Fibroblast of mammary gland (primary cell): ENCODE measurements at places on chromosomes 5 and 9.
A peak's percentile ranks its signal among the peaks of the same experiment; 100 is the strongest.

GRCh38 chr9:121634329-121635261 lies 16.8 kb upstream of the DAB2IP start:
- peak; percentile 20 for DNase-seq

- no peak for DNase-seq
These were observed 14.1 kb upstream of the INIP start for GRCh38 chr9:112731971-112732370.

- peak; percentile 84 for DNase-seq
These were observed 29.0 kb downstream of the ABLIM3 start for GRCh38 chr5:149170299-149170698.

- DNase-seq = no peak
These were observed 40.5 kb upstream of the ANGPTL2 start for GRCh38 chr9:127162864-127163365.

- DNase-seq = no peak
These were observed 88.8 kb upstream of the PITX1 start for GRCh38 chr5:135122797-135123196.

GRCh38 chr5:76642390-76643040 lies 19.3 kb upstream of the F2RL2 start:
- DNase-seq = no peak

GRCh38 chr9:70553707-70554673 lies 139.5 kb upstream of the KLF9 start:
- DNase-seq = peak; percentile 37

DNA sequence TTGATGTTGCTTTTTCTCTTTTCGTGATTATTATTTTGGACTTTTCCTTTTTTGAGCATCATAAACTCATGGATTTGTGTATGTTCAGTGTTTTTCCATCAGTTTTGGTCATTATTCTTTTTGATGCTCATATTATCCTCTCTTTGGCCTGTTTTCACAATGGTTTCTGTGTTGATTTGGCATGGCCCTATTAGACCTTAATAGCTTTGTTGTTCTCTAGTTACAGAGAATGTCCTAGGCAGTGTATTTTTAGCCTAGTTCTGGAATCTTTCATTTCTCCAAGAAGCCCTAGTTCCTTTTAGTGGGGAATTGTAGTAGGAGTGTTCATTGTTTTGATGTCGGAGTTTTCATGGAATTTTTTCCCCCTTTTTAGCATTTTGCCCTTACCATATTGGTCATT lies 41.3 kb upstream of the ROPN1L start:
- DNase-seq = no peak

DNA sequence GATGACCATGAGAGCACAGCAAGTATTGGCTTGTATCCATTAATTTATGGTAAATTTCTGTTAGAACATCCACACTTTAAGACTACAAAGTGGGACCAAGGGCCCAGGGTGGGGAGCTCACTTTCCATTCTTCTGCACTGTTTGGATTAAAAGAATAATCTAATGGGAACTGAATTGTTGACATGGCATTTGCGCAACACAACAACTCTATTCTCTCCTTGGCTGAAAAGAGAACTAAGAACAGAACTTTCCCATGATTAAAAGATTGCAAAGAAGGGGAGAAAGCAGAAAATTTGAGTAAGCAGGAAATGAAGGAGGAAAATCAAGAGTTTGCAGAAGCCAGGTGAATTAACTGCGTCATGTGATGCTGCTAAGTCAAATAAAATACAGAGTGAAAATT lies 143.4 kb downstream of the HINT1 start:
- no peak for DNase-seq

DNA sequence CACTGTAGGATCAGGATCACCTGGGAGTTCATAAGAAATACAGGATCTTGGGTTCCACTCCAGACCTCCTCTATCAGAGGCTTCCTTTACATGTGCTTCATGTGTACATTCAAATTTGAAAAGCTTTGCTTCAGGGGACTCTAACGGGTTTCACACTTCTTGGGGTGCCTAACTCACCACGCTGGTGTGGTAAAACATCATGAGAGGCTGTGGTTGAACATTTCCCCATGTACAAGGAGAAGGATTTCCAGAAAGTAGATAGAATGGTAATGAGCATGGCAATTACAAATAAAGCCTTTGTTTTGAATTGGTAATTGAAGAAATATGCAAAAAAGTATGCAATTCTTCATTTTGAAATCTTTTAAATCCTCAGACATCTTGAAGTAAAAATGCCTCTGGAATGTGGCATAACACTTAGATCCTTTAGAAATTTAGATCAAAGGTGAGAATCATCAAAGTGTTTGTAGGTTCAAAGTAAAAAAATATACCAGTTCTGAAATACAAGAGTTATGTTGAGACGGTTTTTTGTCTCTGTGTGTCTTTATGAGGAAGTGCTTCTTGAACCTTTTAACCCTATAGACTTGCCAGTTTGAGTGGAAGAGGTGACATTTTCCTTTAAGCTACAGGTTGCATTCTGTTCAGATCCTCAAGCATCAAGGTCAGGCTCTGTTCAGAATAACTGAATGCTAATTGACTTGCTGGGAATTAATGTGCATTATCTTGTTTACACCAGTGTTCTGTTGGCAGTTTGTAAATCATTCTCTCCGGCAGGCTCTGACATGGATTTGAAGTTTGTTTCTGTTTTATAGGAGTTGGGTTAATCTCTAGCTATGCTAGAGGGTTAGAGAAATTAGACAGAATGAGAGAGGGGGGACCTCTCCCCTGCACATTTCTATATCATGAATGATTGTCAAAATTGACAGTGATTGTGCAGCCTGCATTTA lies 415.3 kb downstream of the MAN2A1 start:
- no peak for DNase-seq

GRCh38 chr5:164289526-164289925 lies 784.1 kb downstream of the MAT2B start:
- DNase-seq = no peak

DNA sequence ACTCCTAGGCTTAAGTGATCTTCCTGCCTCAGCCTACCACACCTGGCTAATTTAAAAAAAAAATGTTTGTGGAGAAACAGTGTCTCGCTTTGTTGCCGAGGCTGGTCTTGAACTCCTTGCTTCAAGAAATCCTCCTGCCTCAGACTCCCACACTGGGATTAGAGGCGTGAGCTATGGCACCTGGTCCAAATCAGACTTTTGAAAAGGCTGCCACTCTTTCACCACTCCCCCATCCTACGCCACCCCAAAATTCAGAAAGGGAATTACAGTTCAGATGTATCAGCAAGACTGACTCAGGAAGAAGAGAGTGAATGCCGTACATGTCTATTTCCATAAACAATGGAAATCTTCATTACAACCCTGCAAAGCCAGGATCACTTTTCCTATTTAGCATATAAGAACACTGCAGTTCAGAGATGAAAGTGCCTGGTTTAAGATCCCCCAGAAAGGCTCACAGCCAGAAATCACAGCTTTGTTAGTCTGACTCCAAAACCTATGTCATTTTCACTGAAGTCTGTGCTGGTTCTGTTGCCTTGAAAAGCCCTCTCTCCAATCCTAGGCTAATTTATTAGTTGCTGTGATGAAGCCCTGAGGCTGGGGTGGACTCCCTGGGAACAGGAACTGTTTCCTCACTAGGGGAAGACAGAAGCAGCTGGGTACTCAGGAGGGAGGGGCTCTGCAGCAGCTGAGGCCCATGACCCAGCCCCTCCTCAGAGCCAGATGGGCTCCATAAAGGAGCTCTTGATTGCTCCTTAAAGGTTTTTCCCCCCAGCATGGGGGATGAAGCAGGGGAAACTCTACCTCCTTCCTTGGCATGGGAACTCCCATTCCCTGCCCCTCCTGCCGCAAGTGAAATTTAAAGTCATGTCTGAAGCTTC lies 3.1 kb downstream of the FBLL1 start:
- no peak for DNase-seq

DNA sequence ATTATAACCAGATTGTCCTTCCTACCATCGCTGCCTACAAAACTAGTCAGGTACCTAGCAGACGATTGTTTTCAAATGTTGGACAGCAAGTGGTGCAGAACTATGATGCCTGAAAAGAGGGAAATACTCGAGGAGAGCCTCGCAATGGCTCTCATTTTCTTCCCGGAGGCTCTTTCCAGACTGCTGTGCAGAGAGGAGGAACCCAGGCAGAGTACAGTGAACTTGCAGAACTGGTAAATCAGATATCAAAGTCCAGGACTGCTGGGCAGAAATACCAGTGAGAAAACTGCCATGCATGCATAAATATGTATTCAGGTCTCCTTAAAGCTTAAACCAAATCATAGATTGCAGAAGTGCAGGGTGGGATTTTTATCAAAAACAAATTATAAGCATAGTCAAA lies 26.4 kb upstream of the UGT3A1 start:
- DNase-seq = no peak

DNA sequence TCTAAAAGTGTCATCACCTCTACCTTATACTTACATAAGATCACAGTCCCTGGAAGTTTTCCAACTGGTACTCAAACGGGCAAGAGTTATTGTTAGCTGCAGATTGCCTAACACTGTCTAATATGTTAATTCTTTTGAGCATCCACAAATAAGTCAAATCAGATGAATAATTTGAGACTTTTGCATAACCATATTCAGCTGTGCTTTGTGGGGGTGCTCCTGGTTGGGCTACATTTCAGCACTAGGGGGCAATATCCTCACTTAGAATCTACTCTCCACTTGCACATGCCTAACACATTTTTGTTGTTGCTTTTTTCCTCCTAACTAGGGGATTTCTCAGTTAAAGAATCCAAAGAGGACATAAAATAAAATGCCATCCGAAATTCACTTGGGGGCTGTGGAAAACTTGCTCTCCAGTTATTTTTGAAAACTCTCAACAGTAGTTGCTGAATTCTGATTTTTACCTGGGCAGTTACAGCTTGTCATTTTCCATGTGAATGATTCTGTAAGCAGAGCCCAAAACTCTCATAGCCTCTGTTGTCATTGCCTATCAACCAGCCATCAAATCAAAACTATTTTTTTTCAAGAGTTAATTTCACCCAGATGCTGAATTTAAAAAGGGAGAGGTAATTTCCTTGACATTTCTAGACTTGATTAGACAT lies 71.5 kb downstream of the TRIM36 start:
- DNase-seq = peak; percentile 66

GRCh38 chr5:157533011-157533481 lies 42.5 kb downstream of the ADAM19 start:
- no peak for DNase-seq

DNA sequence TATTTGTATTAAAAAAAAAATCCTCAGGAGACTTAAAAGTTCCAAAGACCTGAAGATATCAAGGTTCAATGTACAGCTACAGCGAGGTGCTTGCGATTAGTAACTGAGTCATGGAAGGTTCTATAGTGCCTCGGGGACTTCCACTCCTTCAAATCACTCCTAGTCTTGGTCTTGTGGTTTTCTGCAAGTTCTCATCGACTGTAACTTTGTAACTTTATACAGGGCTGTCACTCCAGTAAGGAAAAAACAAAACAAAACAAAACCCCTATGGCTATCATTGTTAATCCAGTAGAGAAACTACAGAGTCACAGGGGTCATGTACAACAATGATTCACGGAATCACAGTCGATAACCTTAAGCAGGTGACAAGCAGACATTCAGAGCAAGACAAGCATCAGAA lies 39.8 kb upstream of the SELENOP start:
- DNase-seq = no peak

DNA sequence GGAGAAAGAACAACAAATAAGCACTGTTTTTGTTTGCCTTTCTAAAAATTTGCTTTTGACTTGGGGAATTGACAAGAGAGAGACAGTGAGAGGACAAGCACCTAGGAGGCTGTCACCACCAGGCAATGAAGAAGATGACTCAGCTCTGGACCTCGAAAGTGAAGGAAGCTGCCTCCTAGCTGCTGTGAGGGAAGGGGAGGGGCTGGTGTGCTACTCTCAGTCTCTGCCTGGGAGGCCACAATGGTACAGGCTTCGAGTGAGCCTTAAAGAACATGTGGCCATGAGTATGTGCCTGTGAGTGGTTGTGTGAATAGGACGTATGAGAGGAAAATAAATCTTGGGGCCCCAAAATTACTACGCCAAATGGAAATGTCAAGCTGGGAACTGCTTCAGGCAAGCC lies 7.1 kb upstream of the PLK2 start:
- DNase-seq = peak; percentile 35

- DNase-seq = no peak
These were observed 396.7 kb downstream of the KCTD16 start for GRCh38 chr5:144567421-144567780.

DNA sequence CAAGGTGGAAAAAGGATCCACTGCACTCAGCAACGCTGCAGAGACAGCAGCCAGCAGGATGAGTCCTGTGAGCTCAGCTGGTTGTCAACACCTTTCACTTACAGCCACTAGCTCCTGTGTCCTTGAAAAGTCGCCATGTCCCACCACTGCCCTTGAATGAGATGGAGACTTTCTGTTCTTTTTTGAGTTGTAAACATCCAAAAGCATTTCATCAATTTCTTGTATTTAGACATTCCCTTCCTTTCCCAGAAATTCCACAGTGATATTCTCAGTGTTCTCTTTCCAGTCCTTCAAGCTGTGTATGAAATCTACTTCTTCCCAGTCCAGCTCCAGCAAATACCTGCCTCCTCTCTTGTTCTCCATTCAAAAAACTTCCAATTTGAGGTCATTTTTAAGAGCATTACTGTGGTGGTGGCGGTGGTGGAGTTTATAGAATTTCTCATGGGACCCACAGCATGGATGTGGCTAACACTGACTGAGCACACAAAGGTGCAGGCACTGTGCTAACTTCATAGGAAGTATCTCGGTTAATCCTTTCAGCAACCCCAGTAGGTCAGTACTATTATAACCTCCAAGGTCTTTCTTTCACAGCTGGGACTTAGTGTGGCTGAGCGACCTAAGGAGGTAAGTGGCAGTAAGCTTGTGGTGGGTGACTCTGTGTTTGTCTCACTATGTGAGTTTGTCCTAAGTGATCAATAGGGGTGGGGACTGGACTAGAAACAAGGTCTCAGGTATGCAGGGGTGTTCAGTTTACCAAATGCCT lies 15.0 kb upstream of the GPX3 start:
- DNase-seq = peak; percentile 54

GRCh38 chr9:108924466-108924865 lies 9.5 kb downstream of the ELP1 start:
- DNase-seq = no peak

- no peak for DNase-seq
These were observed 1.3 kb downstream of the TCF7 start for GRCh38 chr5:134115806-134116175.

DNA sequence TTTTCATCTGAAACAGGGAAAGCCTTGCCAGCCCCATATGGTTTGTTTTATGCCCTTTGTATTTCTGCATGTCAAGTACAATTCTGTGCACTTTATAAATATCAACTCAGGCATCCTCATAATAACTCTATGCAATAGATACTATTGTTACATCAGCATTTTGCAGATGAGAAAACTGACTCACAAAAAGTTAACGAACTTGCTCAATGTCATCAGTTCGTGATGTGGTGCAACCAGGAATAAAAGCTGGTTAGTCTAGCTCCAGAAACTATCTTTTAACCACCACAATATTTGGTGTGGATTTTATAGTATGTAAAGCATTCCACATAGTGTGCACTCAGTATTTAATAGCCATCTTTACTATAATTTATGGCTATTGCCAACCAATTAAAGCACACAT lies 134.9 kb downstream of the MRPS30 start:
- DNase-seq = no peak

GRCh38 chr5:159620853-159621540 lies 290.7 kb upstream of the IL12B start:
- DNase-seq = no peak
